Cerebellum (tissue), 4 donors: ENCODE measurements at places on chromosomes 4 and X. TPM values are rescaled to one million over a fixed set of nuclear protein-coding genes. Genes with fewer than 3 reads are reported as not detected.

Gene TMEM154
- 1.5 TPM for total RNA-seq

Gene GAGE1
- not detected for total RNA-seq

Gene TEX11
- total RNA-seq, result not detected

Gene DOK7
- total RNA-seq, result 0.54 TPM

Gene VEGFC
- total RNA-seq, result 3.0 TPM

Gene NAA11
- total RNA-seq, result not detected

Gene PLK4
- 20.9 TPM for total RNA-seq

Gene SH2D1A
- not detected for total RNA-seq

Gene GNPDA2
- 39.9 TPM for total RNA-seq

Gene RENBP
- total RNA-seq, result 2.6 TPM

Gene PCSK1N
- 35.7 TPM for total RNA-seq

Gene RADX
- 14.4 TPM for total RNA-seq

Gene GASK1B
- total RNA-seq, result 30.6 TPM

Gene TGIF2LX
- not detected for total RNA-seq

Gene ANXA3
- total RNA-seq, result 11.7 TPM

Gene CCSER1
- 200 TPM for total RNA-seq

Gene COL25A1
- total RNA-seq, result 21.9 TPM

Gene CYP4V2
- total RNA-seq, result 19.0 TPM

Gene NEUROG2
- total RNA-seq, result 7.8 TPM

Gene TMSB15C
- total RNA-seq, result 38.4 TPM

Gene KLHL13
- total RNA-seq, result 48.6 TPM

Gene GLRB
- 21.6 TPM for total RNA-seq

Gene ANK2
- 333 TPM for total RNA-seq

Gene MAGEE1
- 8.6 TPM for total RNA-seq

Gene FANCB
- 14.2 TPM for total RNA-seq

Gene TMEM35A
- total RNA-seq, result 37.2 TPM

Gene FRG2
- total RNA-seq, result not detected

Gene SH3TC1
- 5.6 TPM for total RNA-seq

Gene PRIMPOL
- total RNA-seq, result 24.5 TPM
